ENCODE measurements at places on chromosomes 6 and 20.

- peak; percentile 24 for DNase-seq
Measured at GRCh38 chr20:47850146-47850545, 64.9 kb upstream of the SULF2 start.

DNA sequence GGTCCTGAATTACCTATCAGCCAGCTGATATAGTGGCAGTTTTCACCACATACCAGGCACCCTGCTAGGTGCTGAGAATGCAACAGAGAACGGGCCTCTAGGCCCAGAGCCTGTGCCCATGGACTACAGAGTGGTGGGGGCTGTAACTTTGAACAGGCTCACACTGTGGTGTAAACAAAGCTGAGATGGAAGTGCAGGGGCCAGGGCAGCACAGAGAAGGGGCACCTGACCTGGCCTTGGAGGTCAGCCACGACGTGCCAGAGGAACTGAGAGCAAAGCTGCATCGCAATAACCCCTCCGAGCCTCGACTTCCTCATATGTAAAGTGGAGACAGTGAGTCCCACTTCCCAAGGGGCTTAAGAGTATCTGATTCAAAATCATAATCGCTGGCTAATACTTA lies 105.8 kb downstream of the MAFB start:
- DNase-seq: no peak

GRCh38 chr6:26270486-26270861 lies 94.5 kb upstream of the BTN3A2 start:
- no peak for DNase-seq

DNA sequence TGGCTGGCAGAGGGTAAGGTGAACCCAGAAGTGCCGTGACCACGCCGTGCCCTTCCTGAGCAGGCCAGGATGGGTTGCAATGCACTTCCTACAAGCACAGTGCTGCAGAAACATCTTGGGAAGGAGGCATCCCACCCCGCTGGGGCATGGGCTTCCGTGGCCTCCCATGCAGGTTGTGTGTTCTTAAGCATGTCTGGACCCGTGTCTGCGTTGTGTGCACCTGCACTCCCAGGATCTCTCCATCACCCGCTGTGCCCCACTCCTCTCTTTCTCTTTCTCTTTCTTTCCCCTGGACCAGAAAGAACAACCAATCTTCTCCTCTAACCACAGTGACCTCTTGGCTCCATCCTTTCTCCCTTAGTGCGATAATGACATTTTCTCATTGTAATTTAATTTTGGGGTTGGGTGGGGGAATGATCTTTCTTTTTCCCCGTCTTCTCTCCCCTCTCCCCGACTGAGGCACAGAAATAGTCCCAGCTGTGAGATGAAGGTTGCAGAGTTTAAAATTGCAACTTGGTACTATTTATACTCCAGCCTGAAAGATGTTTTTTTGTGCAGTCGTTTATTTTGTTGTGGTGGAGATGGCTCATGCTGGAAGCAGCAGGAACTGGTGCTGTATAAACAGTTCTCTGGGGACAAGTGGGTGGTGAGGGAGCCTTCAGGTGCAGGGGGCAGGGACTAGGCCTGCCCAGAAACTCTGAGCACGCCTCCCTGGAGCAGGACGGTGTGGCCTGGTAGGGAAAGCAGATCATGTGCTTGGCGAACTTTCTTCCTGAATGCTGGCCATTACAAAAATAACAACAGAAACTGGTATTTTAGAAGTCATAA lies 20.5 kb downstream of the BCAS4 start:
- DNase-seq: no peak

GRCh38 chr20:39800111-39800510 lies 838.0 kb downstream of the DHX35 start:
- no peak for DNase-seq

DNA sequence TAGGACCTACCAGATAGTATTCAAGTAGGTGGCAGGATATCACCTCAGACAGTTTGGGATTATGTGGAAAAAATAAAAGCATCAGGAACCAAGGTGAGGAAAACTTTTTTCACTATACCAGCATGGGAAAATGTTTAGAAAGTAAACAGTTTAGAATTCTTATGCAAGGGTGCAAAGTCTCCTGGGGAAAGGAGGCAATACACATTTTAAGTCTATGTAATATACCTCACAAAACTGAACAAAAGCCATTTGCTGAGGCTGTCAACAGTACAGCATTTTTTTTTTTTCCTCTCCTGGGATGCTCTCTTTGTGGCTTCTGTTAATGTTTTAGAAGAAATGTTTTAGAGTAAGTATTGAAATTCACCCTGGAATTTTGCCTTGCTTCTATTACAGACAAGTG lies 73.5 kb downstream of the PHF3 start:
- DNase-seq: no peak

- no peak for DNase-seq
Measured at GRCh38 chr6:43995137-43995536, 132.1 kb downstream of the MRPL14 start.

- DNase-seq: no peak
Measured at GRCh38 chr6:142914937-142915697, 29.9 kb downstream of the HIVEP2 start.

- DNase-seq: peak; percentile 44
Measured at GRCh38 chr6:136643850-136644596, 93.8 kb upstream of the MAP7 start.

- DNase-seq: peak; percentile 68
Measured at GRCh38 chr20:31991339-31991705, 18.9 kb upstream of the CCM2L start.

- no peak for DNase-seq
Measured at GRCh38 chr20:44496976-44497375, 21.3 kb downstream of the TTPAL start.

- no peak for DNase-seq
Measured at GRCh38 chr6:33692760-33693158, 18.7 kb downstream of the UQCC2 start.

DNA sequence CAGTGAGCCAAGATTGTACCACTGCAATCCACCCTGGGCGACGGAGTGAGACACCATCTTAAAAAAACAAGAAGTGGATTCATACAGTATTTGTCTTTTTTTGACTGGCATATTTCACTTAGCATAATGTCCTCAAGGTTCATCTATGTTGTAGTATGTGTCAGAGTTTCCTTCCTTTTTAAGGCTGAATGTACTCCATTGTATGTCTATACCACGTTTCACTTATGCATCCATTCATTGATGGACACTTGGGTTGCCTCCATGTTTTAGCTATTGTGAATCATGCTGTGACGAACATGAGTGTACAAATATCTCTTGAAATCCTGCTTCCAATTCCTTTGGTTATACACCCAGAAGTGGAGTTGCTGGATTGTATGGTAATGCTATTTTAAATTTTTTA lies 28.9 kb upstream of the FAM83D start:
- no peak for DNase-seq

DNA sequence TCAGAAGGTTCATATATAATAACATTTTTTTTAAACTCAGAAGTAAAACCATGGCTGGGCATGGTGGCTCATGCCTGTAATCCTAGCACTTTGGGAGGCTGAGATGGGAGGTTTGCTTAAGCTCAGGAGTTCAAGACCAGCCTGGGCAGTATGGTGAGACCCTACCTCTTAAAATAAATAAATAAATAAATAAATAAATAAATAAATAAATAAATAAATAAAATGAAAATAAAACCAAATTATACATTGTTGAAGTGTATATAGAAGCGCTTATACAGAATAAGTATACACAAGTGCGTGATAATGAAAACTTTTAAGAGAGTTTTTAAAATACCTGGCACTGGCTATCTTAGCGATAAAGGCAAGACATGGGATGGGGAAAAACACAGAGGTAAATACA lies 71.6 kb downstream of the OR2B2 start:
- no peak for DNase-seq

DNA sequence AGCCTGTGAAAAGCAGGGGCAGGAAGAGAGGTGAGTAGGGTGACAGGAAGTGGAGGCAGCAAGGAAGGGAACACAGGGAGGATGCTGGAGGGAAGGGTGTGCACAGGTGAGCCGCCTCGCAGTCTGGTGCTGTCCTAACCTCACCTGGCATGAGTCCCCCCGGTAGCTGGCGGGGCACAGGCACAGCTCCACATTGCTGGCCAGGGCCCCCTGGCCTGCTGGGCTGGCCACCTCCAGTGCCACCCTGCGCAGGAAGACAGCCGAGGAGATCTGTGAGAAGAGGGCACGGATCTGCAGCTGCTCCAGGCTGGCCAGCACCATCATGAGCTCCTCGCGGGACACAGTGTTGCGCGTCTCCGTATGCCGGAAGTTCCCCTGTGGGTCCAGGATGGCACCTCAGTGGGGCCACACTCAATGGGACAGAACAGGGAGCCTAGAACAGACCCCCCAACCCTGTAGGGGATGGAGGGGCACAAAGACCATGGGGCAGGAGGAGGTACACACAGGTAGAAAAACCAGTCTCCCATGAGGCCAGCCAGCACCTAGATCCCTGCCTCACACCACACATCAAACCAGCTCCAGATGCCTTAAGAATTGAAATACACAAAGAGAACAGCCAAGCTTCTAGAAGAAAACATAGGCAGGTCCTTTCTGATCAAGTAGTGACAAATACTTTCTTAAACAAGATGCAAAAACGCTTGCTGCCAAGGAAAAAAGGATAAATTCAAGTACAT lies 22.5 kb downstream of the ADRM1 start:
- no peak for DNase-seq

GRCh38 chr6:44854712-44855443 lies 467.4 kb downstream of the CDC5L start:
- DNase-seq: no peak

DNA sequence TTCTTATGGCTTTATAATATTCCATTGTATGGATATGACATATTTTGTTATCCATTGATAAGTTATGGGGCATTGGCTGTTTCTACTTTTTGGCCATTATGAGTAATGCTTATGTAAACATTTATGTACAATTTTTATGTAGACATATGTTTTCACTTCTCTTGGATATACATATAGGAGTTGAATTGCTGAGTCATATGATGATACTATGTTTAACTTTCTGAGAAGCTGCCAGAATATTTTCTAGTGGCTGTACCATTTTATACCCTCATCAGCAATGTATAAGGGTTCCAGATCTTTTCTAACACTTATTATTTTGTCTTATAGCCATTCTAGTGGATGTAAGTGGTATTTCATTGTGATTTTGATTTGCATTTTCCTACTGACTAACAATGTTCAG lies 23.1 kb downstream of the OTOR start:
- DNase-seq: no peak

GRCh38 chr6:164097551-164098398 lies 683.3 kb downstream of the QKI start:
- no peak for DNase-seq

GRCh38 chr6:88402909-88403308 lies 236.8 kb upstream of the CNR1 start:
- no peak for DNase-seq

DNA sequence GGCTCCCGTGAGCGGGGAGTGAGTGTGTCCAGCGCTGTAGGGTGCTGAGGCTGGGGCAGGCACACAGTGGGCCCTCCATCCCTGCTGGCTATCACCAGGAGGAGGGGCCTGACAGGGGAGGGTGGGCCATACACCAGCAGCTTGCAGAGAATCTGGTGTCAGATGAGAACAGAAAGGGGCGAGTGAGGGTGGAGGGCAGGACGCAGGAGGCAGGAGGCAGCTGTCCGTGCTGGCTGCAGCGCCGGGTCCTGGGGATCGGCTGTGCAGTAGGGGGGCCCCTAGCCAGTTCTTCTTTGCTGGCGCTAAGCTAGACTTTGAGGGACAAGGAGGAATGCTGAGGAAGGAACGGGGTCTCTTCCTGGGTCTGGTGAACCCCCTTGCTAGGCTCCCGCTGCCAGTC lies 1.6 kb upstream of the CABLES2 start:
- no peak for DNase-seq

- DNase-seq: no peak
Measured at GRCh38 chr6:45163952-45164766, 164.0 kb upstream of the RUNX2 start.

DNA sequence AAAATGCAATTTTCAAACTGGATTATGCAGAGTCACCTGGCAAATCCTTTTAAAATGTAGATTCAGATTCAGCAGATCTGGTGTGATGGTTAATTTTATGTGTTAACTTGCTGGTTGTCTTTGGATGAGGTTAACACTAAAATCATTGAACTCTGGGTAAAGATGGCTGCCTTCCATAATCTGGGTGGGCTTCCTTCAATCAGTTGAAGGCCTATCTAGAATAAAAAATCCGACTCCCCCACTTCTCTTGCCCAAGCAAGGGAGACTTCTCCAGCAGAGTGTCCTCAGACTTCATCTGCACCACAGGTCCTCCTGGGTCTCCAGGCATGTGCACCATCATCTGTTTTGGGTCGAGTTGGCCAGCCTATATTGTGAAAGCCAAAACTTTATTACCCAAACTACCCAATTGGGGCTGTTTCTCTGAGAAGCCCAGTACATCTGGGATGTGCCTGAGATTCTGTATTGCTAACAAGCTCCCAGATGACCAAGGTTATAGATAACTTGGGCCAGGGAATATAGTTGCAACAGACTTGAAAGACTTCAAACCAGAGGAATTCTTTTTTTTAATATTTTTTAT lies 1.6 kb upstream of the SLC17A5 start:
- no peak for DNase-seq

- DNase-seq: no peak
Measured at GRCh38 chr6:142416179-142416578, 114.4 kb downstream of the ADGRG6 start.

GRCh38 chr6:43444036-43444435 lies 11.3 kb downstream of the DLK2 start:
- DNase-seq: no peak

DNA sequence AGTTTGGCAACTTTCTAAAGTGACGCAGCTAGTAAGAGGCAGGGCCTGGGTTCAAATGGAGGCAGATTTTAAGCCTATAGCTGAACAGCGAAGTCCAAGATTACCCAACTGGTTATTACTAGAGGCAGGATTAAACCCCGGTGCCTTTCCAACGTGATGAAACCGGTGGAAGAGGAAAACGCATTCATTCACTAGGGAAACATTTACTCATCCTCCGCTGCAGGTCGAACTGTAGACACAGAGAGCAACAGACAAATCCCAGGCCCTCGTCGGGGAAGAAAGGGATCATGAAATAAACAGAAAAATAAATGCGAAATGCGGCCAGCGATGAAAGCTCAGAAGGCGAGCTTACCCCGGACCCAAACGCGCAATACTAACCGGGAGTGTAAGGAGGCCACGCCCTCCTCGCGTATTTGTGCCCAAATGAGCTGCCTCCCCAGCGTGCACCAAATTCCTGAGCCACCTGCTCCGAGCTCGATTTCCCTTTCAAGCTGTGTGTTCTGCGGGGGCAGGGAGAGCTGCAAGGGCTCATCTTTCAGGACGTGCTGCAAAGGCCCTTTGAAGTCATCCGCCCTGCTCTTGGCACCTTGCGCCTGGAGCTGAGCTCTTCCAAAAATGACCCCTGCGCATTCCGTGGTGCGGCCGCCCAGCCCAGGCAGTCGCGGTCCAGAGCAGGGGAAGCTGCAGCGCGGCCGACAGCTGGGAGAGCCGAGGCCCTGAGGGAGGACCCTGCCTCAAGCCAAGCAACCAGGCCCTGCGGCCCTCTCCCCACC lies 46.9 kb downstream of the PDYN start:
- no peak for DNase-seq

DNA sequence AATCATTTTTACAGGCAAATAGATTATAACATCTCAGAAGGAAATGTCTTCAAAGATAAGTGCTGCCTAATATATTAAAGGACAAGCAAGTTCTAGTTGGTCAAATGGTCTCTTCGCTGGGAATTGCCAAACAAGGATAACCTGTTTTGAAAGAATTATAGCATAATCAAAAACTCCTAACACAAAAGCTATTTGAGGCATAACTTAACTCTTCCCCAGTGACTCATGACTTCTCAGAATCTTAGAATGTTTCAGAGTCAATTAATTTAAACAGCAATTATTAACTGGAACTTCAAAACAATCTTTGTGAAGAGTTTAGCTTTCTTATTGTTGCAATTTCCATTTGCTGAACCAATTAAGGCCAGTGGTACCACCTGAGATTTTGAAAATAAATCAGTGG lies 126.6 kb downstream of the MTFR2 start:
- no peak for DNase-seq

All from NCI-H1694 treated with DMSO at 0.1 percent for 48 hours (cell line).